ENCODE measurements at places on chromosomes 2 and 18.
A peak's percentile ranks its signal among the peaks of the same experiment; 100 is the strongest.

GRCh38 chr2:30072250-30072842 lies 74.5 kb upstream of the YPEL5 start:
- DNase-seq = peak; percentile 19

- DNase-seq = no peak
These were observed 121.2 kb downstream of the ZAP70 start for GRCh38 chr2:97834610-97835009.

DNA sequence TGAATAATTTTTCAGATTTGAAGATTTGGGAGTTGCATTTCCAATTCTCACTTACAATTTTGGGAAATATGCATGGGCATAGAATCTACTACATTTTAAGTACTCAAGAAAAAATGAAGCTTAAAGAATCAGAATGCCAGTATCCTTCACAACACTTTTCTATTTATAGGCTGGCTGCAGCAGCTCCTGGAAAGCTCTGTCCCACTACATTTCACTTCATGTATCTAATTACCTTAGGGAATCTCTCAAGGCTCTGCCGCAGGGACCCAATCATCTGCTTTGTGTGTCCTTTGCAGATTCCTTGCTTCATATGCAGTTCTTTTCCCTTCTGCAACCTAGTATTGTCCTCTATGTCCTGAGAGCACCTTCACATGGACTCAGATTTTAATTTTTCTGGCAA lies 102.9 kb downstream of the NUP35 start:
- no peak for DNase-seq

GRCh38 chr2:230677201-230677946 lies 35.3 kb upstream of the CAB39 start:
- no peak for DNase-seq

GRCh38 chr18:43542016-43542415 lies 264.7 kb upstream of the SYT4 start:
- no peak for DNase-seq

- no peak for DNase-seq
These were observed 137.5 kb downstream of the GPD2 start for GRCh38 chr2:156573710-156574109.

GRCh38 chr2:202373490-202373889 lies 2.6 kb upstream of the BMPR2 start:
- no peak for DNase-seq

DNA sequence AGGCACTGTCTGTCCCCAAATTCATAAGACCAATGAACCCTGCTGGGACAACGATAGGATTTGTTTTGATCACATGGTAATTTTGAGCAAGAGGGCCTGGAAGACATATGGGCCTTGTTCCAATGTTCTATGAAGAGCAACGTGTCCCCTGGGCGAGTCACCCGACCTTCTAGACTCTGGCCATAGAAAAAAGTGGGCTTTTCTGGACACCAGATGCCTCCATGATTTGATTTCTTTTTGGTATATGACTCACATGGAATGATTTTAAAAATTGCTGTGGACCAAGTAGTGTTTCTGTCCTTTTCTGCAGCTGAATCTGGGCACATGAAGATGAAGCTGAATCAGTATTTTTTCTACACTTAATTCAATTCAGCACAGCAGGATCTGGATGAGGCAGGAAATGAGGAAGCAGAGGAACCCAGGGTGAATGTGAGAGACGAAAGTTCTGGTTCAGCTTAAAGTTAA lies 104.9 kb downstream of the CDC42EP3 start:
- DNase-seq = no peak

- no peak for DNase-seq
These were observed 11.5 kb downstream of the PPP1R7 start for GRCh38 chr2:241161646-241162281.

DNA sequence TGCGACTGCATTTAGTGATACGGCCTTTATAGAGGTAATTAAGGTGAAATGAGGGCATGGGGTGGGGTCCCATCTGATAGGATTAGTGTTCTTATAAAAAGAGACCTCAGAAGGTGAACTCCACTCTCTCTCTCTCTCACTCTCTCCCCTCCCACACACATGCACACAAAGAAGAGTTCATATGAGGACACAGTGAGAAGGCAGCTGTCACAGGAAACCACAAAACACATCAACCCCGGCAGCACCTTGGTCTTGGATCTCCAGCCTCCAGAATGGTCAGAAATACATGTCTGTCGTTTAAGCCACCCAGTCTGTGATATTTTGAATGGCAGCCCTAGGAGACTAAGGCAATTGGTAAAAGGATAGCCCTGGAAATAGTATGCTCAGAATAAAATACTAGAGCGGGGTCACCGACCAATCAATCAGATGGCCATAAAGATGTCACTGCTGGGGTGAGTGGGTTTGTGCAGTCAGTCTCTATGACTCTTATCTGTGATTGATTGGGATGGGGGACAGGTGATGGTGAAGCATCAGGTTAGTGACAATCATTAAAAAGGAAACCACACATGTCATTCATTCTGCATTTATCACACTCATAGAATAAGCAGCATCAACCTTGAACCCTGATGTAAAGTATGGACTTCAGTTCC lies 118.9 kb upstream of the POU3F3 start:
- no peak for DNase-seq

DNA sequence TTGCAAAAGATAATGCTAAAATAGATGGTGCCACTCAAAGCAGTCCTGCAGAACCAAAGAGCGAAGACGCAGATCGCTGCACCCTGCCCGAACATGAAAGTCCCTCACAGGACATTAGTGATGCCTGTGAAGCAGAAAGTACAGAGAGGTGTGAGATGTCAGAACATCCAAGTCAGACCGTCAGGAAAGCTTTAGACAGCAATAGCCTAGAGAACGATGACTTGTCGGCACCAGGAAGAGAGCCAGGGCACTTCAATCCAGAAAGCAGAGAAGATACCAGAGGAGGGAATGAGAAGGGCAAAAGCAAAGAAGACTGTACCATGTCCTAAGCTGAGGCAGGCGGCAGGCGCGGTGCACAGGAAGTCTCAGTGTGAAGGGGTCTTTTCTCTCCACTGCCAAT lies 34.8 kb upstream of the RBM44 start:
- no peak for DNase-seq

DNA sequence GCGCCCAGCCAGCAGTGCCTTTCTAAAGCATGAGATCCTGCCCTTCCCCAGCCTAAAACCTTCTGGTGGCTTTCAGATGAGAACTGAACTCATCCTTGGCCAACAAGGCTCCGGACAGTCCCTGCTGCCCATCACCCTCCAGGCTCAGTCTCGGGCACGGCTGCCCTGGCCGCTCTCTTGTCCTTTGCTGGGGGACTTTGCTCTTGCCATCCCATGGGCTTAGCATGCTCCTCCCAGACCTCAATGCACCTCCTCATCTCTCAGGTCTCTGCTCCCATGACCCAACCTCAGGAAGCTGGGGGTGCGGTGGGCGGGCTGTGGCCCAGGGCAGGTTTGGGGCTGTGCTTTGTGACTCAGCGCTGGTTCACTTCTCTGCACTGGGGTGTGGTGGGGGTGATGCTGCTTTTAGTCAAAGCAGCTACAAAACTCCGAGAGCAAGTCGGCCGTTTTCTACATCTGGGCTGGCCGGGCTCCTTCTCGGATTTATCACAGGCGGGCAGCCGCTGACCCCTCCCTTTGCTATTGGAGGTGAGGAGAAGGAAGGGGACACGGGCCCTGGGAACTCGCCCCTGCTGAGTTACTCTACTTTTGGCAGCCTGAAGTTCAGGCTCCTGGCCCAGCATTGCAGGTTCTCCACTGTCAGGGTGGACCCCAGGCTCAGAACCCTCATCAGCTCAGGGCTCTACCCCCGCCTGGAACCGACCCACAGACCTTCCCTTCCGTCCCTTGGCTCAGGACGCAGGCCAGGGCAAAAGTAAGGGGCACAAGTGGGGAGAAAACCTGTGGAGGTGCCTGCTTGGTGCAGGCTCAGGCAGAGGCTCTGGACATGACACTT lies 90.6 kb upstream of the TAF1B start:
- DNase-seq = peak; percentile 59

DNA sequence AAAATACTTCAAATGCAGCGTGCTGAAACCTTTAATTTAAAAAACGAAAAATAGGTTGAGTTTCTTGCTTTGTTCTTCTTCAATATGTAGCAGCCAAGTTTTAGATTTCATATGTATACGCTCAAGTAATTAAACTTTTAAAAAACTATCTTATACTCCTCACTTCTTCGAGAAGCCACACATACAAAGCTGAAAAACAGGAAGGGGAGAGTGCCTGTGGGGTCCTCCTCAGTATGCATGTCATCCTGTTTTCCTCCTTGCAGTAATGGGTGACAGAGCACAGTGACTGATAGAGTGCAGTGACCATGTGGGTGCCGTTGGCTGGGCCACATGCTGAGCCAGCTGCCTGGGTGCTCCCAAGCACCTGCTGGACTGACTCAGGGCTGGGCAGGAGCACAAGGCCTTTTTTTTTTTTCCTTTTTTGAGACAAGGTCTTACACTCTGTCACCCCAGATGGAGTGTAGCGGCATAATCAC lies 33.3 kb downstream of the UXS1 start:
- DNase-seq = no peak

DNA sequence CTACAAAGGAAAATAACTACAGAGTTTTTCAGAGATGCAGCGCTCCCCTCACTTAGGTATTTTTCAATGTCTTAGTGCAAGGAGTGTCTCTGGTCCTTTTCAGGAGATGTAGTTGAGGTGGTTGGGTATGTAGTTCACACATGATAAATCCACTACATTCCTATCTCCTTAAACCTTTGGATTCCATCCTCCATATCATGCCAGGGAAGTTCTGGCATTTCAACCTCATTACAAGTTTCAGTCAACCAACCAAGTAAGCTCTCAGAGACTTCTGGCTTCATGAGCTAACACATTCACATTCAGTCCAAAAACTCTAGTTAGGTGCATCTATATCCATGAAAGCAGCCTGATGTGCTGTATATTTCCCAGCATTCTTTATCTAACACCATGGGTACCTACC lies 47.3 kb downstream of the MAP3K20 start:
- DNase-seq = no peak

GRCh38 chr18:11114653-11115052 lies 34.7 kb downstream of the PIEZO2 start:
- DNase-seq = no peak

DNA sequence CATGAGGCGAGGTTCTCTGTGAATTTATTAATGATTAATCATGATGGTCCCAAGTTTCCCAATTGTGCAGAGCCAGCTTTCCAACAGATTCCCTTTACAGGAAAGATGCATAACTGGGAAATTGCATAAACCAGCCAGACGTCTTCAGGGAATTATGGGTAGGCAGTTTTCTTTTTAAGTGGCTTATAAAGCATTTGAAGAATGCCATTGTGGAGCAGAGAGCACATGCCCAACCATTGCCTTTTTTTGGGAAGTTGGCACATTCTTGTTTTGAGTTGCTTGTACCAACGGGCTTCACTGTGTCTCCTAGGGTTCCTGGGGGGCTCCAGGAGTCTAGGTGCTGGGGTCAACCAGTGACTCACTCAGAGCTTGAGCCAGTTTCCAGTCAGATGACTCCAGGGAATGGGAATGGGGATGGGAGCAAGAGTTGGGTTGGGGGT lies 231.7 kb upstream of the FOSL2 start:
- no peak for DNase-seq

GRCh38 chr2:160380611-160381010 lies 113.0 kb downstream of the RBMS1 start:
- no peak for DNase-seq

DNA sequence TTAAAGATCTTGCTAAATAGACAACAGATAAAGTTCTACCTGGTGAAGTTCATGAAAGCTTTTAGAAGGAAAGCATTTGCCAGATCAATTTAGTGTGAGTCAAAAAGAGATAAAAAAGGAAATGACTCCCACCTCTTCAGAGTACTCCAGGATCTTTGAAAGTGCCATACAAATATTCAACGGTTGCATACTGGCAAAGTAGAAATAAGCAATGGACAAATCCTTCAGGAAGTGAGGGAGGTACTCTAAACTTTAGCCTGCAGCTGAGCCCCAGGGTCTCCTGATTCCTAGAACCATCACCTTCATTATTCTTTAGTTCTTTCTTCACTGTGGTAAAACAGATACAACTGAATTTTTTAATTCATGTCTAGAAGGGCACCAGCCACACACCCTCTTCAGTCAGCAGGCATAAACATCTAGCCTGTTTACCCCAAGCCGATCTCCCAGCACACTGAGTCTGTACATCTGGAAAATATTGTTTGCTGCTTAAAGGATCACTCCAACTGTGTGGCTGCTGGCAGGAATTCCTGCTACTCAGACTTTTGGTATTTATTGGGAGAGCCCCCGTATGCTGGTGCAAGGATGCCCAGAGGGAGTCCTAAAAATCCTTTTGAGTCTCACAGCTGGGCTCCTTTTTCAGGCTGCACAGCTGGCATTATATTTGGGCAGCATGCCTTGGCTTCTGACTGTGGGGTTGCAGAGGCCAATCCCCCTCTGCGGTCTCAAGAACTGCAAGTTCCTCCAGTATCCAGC lies 72.3 kb upstream of the SESTD1 start:
- no peak for DNase-seq

GRCh38 chr2:71048096-71048495 lies 20.4 kb upstream of the NAGK start:
- no peak for DNase-seq

DNA sequence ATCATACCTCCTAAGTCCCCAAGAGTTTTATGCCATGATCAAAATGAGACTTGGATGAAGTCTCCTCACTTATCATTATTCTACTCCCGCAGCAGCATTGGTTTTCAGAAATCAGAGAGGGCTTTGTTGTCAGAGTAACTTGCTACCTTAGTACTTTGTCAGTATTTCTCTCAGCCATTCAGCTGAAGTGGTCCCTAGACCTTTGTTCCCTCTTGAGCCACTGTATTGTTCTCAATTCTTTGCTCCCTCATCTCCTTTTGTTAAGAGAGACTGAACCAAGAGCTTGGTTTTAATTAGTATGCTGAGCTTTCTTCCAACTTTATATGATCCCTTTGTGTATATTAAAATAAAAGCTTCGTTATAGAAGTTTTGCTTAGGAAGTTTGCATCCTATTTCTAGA lies 133.4 kb downstream of the DOCK10 start:
- DNase-seq = no peak

DNA sequence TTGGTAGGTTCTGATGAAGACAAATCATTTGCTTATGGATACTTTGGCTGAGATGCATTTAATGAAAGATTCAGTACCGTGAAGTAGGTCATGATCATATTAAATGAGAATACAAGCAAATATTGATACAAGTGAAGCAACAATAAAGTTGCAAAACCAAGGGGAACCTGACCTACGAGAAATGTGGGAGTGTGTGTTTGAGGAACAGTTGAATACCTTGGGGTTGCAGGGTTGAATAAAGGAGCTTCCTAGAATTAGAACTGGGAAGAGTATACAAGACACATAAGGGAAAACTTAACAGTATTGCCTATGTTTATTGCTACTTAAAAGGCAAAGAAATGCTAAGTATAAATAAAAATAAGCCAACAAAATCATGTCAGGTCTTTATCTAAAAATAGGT lies 702.9 kb downstream of the ERBB4 start:
- DNase-seq = no peak

GRCh38 chr18:74892066-74892627 lies 294.5 kb downstream of the ZNF407 start:
- DNase-seq = no peak

- DNase-seq = no peak
These were observed 681.3 kb downstream of the ADCYAP1 start for GRCh38 chr18:1585881-1586488.

GRCh38 chr2:59076079-59076619 lies 835.0 kb upstream of the FANCL start:
- DNase-seq = no peak

GRCh38 chr18:47718646-47719045 lies 211.8 kb downstream of the SMAD2 start:
- no peak for DNase-seq

GRCh38 chr2:66252109-66252508 lies 182.8 kb upstream of the MEIS1 start:
- no peak for DNase-seq

GRCh38 chr18:48428475-48429177 lies 19.4 kb upstream of the ZBTB7C start:
- no peak for DNase-seq

GRCh38 chr2:96730212-96730611 lies 9.7 kb downstream of the LMAN2L start:
- no peak for DNase-seq
